Stimulated activated naive CD8-positive, alpha-beta T cell treated with anti-CD3 and anti-CD28 coated beads, Interleukin-15, Interleukin-2, amounts not matched to agents 100 U/mL and 50 U/mL, for 24 hours (primary cell): ENCODE measurements at places on chromosomes 6 and 20.

DNA sequence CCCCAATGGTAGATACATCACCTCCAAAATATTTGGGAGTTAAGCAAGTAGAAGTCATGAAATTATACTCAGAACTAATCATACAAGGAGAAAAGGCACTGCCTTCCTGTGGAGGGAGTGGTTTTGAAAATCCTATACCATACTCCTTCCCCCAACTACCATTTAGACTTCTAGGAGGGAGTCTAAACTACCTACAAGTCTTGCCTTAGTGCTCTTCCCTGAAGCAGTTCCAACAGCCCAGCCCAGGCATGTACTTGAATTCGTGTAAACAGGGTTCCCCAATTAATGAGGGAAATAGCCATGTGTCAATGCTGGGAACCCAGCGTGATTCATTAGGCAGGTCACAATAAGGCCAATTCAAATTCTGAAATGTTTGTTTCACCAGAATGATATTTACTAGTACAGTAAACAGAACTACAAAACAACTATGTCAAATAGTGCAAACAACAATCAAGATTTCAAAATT is 39.1 kb upstream of the SGK1 start:
- no peak for DNase-seq

DNA sequence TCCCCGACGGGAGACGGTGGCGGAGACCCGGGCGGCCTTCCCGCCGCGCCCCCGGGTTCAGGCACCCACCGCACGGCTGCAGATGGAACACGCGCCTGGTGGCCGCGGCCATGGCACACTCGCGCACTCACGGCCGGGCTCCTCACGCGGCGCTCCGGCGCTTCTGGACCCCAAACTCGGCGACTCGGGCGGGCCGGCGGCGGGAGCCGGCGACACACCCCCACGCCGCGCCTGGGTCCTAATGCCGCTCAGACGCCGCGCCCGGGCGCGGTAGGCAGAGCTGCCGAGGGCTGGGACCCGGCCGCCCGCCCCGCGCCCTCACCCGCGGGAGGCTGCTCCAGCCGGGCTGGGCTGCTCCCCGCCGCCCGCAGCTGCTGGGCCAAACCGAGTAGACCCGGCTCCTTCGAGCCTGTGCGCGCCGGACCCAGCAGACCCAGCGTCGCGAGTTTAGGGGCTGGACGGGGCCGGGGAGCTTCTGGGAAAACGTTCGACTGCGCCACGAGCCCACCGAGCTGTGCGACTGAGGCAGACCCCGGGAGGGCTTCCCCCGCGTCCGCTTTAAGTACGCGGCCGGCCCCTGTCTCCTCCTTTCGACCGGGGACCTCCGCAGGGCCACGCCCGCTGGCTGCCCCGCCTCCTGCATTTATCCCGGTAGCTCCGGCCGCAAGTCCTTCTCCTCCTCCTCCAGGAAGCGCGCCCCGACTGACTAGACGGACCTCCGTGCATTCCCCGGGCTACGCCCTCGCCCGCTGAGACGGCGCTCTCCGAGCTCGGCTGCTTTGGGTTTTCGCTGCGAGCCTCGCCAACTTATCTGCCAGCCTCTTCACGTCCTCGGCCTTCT is at the start of gene SLC4A11:
Gene SLC4A11 (minus strand): TSS at position 165 of the 841 bp plus-strand sequence. CDS start 53 bp downstream, at position 112.
- peak; percentile 59 for DNase-seq

- DNase-seq, result no peak
Measured at GRCh38 chr20:62899633-62900051, 26.7 kb downstream of the DIDO1 start.

DNA sequence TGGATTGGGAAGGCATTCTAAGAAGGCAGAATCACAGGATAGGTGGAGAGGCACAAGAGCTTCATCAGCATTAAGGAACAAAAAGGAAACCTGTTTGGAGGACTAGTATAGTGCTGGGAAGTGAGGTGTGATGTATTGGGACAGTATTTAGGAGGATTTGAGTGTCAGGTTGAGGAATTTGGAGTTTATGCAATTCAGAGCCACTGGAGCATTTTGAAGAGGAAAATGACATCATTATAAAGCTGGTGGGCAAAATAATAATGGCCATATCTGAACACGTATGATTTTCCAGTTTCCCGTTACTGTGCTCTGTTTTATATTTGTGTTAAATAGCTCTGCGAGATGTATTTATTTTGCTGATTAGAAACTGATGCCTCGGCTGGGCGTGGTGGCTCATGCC is 14.2 kb downstream of the NDUFAF5 start:
- no peak for DNase-seq

DNA sequence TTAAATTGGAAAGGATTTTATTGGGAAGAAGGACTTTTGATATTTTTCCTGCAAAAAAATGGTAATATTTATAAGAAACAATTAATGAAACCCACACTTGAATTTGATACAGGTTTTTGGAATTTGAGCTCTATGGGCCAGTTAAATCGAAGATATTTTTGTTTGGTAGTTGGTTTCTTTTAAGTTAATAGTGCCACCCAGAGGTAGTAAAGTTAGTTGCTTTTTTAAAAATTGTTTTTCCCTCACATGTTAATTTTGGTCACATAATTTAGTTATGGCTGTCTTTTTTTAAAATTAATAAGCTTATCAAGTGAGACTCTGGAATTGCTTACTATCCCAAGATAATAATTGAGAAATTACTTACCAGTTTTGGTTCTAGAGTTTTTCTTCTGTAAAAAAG is 7.1 kb downstream of the PRIM2 start:
- no peak for DNase-seq

GRCh38 chr20:52118016-52118623 is 73.5 kb downstream of the ZFP64 start:
- no peak for DNase-seq

DNA sequence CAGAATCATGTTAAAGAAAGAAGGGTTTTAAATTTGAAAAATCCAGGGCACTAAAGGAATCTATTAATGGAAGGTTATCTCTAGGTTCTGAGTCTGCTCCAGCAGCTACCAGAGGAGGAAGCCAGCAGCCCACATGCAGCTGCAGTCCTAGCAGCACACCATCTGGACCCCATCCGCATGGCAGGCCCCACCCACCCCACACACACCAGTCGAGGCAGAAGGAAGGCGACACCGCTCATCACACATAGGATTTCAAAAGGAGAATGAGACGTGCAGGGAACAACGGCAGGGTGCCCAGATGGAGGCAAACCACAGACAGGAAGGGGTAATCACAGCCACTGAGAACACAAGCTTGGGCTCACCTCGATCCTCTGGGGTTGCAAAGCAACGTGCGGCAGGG is 78.9 kb downstream of the GINS1 start:
- DNase-seq, result no peak

DNA sequence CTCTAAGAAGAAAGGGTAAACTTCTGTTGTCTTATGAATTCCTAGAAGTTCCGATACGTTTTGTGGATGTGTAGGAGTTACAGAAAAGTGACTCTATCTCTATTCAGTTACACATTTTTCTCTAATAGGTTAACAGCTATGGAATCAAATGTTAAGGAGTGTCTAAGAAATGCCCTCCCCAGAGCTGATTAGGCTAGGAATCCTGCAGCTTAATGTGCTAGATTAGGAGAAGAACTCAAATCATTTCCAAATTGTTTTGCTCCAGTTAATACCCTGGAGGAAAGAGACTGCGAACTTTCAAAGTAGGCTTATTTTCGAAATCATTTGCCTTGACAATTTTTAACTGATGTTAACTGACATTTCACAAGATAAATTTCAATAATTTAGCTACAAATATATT is 51.9 kb downstream of the IBTK start:
- DNase-seq, result no peak

GRCh38 chr6:121497970-121498375 is 62.5 kb downstream of the GJA1 start:
- DNase-seq, result no peak

DNA sequence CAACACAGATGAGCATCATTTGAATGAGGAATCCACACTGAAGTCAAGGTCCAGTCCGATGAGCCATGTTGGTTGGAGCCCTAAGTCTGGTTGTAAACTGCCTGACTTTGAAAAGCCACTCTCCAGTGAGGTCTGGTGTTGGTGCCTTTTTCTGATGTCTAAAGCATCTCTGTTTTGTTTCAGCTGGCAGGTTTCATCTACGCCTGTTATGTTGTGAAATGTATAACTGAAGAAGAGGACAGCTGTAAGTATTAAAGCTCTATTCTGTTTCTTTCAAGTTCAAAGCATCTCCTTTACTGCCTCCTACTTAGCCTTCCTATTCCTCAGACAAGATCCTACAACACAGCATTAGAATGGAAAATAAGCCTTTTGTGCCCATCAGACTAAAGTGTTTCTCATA is 171.1 kb upstream of the RNF217 start:
- no peak for DNase-seq

DNA sequence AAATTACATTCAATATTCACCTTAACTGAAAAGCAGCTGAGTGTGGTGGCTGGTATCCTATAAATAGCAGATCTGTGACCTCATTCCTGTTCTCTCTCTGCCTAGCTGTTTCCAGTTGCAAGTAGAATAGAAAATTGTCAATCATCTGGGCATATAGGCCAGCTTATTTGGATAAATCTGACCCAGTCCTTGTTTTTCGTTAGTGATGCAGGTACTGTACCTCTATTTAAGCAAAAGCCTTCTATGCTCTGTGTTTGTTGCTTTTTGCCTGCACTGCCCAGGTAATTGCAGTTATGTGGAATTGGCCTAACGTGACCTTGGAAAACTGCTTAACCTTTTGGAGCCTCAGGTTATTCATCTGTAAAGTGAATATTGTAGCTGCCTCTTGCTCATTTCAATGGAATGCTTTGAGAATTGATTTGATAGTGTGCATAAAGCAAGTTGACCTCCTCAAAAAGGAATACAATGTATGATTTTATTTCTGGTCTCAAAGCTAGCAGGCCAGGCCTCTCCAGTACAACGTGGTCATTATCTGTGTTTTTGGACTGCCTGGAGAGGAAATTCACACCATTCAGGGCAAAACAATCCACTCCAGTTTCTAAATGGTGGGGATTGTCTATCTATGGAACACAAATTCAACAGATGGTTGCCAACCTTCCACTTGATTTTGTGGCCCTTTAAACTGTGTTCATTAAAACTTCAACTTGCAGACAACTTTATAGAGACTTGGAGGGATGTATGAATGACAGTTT is 508.7 kb upstream of the CITED2 start:
- no peak for DNase-seq

DNA sequence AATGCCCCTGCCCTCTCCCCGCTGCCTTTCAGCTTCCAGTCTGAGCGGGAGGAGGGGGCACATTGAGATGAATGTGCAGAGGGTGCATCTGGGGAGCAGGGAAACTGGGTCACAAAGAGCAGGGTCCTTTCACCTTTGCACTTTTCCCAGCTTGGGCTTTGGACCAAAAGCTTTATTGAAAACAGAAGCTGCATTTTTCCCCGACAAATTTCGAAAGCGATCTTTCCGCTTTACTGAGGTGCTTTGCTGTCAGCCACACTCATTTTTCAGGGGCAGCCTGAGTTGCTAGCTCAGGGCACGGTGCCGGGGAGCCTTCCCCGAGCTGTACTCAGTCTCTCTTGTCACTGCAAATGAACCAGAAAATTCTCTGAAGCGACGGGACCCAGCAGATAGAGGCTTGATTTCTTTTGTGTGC is 283.7 kb upstream of the SOX4 start:
- DNase-seq, result no peak

- no peak for DNase-seq
Measured at GRCh38 chr6:119210596-119210995, 132.1 kb upstream of the FAM184A start.

DNA sequence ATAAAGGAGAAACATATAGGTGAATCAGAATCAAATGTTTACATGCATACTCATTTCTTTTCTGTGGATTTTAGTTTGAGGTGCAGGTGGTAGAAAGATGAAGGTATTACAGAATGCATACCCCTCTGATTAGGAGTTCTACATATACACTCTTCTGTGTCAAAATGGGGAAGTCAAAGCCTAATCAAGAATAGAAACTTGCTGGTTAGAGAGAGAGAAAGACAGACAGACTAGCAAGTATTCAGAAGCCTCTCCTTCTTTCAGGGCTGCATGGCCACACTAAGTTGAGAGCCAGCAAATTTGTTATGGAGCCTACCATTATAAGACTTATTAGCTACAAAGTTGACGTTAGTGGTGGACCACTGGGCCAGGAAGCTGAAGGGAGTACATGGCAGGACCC is 358.3 kb upstream of the EYS start:
- DNase-seq, result no peak

GRCh38 chr20:56249244-56249955 is 868 bp downstream of the MC3R start:
- DNase-seq, result peak; percentile 41

GRCh38 chr20:14478126-14478525 is 140.7 kb upstream of the FLRT3 start:
- DNase-seq, result no peak

- peak; percentile 75 for DNase-seq
Measured at GRCh38 chr20:25865715-25866656, 169.3 kb upstream of the ZNF337 start.

GRCh38 chr20:536426-537010 is 7.1 kb downstream of the CSNK2A1 start:
- DNase-seq, result no peak

GRCh38 chr20:45053430-45054351 is 47.2 kb downstream of the KCNS1 start:
- DNase-seq, result no peak

GRCh38 chr6:40343877-40344565 is 243.1 kb downstream of the LRFN2 start:
- DNase-seq, result no peak

DNA sequence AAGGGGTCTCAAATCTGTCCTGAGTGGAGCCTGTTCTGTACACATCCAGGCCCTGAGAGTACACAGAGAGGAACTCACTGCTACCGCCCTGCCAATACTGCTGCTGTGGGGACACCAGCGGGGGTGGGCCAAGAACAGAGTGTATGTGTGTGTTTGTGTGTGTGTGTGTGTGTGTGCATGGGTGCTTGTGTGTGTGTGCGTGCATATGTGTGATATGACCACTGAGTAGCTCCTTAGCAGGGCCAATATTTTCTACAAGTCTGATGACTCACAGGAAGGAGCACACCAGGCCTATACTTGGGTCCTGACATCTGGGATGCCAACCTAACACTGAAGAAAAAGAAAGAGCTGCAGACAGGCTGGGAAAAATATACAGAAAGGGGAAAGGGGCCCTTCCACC is 1.4 kb downstream of the RAET1E start:
- no peak for DNase-seq

DNA sequence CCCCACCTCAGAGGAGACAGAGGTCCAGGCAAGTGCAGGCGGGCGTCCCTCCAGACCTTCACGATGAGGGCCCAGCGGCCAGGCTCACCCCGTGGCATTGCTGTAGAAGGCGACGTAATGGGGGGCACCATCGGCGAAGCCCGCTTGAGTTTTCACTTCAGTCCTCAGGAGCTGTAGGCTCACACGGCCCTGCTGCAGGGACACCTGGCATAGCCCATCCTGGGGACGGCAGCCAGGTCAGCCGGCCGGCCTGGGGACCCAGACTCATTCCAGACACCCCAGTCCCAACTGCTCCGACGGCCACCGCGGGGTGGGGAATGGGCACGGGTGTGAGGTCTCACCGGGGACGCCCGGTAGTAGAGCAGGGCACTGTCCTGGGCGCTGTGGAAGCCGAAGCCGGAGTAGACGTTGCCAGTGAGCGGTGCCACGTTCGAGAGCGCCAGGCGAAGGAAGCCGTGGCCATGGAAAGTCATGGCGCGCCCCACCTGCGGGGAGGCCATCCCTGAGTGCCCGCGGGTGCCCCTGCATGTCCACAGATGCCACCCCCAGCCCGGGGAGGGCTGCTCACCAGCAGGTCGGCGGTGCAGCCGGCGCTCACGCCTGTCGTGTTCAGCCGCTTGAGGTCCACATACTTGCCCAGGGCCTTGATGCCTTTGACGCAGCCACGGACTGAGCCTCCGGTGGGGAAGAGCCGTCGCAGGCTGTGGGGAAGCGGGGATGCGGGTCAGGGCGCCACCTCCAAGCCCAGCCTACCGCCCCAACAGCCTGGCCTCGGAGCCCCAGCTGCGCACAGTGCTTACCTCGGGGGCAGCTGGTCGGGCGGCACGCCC is 9.2 kb downstream of the ADRM1 start:
- no peak for DNase-seq
